ENCODE measurements at places on chromosomes 6 and 20.

DNA sequence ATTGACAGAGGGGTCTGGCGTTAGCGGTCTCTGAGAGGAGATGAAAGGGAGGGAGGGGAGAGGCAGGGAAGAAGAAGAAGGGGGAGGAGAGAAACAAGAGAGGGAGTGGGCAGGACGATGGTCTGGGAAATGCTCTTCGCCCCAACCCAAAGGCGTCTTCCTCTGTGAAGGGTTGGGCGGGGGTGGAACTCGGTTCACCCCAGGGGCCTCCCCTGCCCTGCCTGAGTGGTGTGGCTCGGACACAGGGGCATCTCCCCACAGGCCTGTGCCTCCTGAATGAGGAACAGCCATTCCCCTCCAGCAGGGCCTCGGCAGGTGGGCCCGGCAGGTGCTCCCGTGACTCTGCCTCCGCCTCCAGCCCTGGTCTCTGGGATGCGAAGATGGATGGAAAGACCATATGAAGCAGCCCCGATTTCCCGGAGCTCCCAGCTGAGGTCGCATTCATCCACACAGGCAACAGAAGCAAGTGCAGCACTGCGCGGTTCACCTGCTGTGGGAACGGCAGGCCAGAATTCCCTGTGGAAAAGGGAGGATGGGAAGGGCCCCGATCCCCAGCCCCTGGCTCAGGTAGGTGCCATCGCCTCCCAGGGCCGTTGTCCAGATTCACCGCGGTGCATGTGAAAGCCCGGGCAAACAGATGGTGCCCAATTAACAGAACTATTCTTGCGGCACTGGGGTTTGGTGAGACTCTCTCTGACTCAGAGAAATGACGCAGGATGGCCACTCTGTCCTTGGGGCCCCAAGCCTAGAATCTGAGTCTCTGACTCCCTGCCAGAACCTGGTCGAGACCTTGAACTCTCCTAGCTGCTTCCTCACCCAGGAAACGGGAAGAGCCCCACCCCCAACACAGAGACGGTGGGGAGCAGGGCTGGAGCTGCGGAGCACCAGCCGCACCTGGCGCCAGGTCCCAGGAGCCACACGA is 29.4 kb upstream of the RPS6KA2 start:
- DNase-seq, result no peak

DNA sequence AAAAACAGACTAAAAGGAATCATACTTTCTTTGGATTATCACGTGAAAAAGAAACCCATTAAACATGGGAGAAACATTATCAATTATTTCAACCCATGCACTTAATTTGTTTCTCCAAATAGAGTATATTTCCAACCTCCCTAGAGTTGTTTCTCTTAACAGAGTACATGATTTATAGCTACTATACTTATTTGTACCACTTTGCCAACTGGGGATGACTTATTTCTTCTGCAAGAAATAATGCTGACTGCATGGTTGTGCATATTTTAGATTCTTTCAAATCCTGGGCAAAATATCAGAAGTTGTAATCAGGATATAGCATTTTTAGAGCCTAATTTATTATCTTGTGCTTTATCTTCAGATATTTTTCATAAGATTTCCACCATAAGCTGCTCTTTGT is 629.1 kb upstream of the EYS start:
- no peak for DNase-seq

DNA sequence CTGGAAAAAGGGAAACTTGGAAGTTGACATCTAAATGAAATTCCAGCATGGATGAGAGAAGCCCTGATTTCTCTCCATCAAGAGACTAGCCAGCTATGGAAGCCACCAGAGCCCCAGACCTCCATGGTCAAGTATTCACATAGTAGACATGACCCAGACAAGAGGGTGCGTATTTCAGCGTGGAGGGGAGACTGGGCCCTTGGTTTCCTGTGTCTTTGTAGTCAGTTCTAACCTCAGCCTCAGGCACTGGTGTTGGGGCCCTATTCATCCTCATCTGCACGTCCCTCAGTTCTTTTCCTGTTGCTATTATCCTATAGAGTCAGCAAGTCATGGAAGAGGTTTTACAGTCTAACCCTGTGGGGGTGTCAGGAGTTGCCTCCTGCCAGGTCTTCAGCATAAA is 12.5 kb downstream of the GNL1 start:
- no peak for DNase-seq

DNA sequence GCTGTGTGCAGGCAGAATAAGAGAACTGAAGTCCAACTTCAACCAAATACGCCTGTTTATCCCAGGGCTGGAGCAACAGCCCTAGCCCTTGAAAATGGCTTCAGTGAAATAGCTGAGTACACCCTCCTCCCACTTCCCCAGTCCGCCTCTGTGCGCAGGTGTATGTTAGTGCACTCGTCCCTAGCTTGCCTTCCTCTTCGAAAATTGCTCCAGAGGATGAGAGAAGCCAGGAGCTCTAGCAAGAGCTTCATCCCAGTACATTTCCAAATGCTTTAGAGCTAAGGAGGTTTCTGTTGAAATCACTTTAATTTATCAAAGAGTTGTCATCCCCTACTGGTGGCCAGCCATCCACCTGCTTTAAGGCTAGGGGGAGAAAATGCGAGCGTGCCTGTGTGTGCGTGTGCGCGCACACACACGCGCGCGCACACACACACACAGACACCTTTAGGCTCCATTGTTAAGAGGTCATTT is 5.4 kb upstream of the POU3F2 start:
- no peak for DNase-seq

DNA sequence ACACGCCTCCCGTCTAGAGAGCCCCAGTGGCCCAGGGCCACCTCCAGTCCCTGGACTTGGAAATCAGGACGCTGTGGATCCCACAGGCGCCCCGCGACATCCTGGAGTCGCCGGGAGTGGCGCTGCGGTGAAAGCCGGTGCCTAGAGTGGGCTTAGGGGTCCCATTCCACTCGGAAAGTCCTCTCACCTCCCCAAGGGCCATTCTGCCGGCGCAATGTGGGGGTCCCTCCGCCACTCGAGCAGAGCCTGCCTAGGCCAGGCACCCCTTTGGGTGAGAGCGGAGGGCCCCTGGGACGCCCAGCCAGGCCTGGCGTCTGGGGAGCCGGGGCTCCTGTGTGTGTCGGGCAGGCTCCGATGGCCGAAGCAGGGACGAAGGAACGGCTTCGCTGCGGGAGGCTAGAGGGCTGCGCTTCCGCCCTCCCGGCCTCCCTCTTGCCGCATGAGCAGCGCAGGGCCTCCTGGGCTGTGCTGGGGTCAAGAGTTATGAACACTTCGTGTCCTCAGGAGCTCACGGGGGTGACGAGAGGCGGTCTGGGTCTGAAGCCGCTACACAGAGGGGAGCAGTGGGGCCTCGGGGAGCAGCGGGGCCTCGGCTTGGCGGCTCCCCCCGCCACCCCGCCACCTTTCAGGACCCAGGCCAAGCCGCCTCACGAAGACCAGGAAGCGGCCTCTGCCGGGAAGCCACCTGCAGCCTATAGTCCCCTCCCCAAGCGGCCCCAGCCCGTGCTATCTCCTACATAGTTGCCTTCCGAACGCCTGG is 13.6 kb downstream of the POU3F2 start:
- no peak for DNase-seq

- DNase-seq, result no peak
Observed at GRCh38 chr6:20439558-20439957, 37.9 kb downstream of the E2F3 start.

GRCh38 chr6:49852975-49853374 is 13.4 kb downstream of the CRISP1 start:
- DNase-seq, result no peak

- no peak for DNase-seq
Observed at GRCh38 chr6:39266782-39267355, 37.6 kb upstream of the KCNK5 start.

GRCh38 chr6:89013438-89013837 is 50.0 kb upstream of the RNGTT start:
- DNase-seq, result no peak

DNA sequence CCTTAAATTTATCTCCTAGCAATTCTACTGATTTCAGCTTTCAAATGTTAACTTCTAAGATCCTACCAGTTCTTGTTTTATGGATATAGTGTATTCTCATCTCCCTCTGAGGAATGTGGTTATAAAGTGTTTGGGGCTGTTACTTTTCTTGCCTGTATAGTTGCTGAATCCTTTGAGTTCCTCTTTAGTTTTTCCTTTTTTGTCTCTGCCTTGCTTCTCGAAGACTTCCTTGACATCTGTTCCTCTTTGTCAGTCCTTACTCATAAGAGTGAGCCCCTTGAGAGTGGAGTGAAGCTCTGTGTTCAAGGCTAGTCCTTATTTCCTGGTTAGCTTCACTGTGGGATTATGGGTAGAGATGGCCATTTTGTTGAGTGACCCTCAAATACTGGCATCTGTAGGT is 84.6 kb downstream of the ELOVL4 start:
- no peak for DNase-seq

GRCh38 chr20:18995455-18995854 is 181.9 kb downstream of the SCP2D1 start:
- DNase-seq, result no peak

All from HEK293T (cell line).